ENCODE measurements at places on chromosomes 7 and 10.
A peak's percentile ranks its signal among the peaks of the same experiment; 100 is the strongest.

DNA sequence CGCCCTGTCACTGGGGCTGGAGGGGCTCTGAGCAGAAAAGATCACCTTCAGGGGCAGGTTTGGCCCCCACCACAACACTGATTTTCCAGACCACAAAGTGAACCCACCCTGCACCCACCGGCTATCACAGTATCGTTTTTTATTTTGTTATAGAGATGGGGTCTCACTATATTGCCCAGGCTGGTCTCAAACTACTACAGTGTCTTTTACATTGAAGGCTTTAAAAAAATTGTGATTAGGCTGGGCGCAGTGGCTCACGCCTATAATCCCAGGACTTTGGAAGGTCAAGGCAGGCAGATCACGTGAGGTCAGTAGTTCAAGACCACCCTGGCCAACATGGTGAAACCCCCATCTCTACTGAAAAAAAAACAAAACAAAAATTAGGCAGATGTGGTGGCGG is 125.1 kb downstream of the COL26A1 start:
- DNase-seq: no peak

GRCh38 chr10:77036993-77037734 is 600.4 kb downstream of the KCNMA1 start:
- no peak for DNase-seq

DNA sequence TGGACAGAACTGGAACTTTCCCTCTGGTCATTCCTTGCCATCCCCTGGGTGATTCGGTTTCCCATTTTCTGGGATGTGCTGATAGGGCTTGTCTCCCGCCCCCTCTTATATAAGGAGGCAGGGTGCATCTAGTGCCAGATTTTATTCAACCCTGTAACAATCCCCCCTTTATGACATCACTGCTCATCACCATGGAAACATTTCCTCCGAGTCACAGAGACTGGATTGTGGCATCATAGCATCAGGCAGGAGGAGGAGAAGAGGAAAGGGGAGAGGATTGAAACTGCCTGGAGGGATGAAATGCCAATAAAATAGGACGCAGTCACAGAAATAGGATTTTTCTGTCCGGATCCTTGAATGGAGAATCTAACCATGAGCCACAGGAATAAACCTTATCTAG is 25.0 kb downstream of the SORCS3 start:
- DNase-seq: no peak

- no peak for DNase-seq
These were observed at the start of gene ANK3 for GRCh38 chr10:60389413-60390025. Gene ANK3, minus strand, starts transcription at chr10:60389875. Its CDS starts 337 bp downstream, at chr10:60389538.

- peak; percentile 14 for DNase-seq
These were observed 33.6 kb downstream of the THNSL1 start for GRCh38 chr10:25049966-25050365.

DNA sequence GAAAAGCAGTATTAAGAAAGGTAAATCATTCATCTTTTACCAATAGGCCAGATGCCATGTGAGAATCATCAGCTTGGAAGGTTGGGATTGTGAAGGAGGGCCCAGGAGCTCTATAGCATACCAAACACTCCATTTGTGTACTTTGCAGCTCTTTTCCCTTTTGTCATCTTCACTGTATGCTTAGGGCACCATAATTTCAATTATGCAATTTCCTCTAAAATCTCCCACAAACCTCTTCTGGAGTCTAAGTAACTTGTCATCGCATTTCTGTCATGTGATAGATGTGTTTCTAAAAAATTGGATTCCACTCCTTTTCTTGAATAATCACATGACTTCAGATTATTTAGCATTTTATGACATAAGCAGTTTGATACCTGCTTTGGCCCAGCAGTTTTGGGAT is 17.9 kb downstream of the RPP30 start:
- DNase-seq: peak; percentile 43

Measured in fibroblast of upper back skin (primary cell).